Foreskin keratinocyte (primary cell): ENCODE measurements at places on chromosomes 2 and 18. TPM values are rescaled to one million over a fixed set of nuclear protein-coding genes. Genes with fewer than 3 reads are reported as not detected.

ALK gene
- total RNA-seq = not detected in 2 replicates

GPR35 gene
- 0.07 TPM in 1 of 2 replicates, not detected in the other for total RNA-seq

TMEM237 gene
- total RNA-seq = 52.8 and 53.3 TPM in 2 replicates

ZNF385B gene
- total RNA-seq = 0.42 and 0.44 TPM in 2 replicates

R3HDM1 gene
- 31.7 and 38.4 TPM in 2 replicates for total RNA-seq

ERLEC1 gene
- 34.0 and 35.4 TPM in 2 replicates for total RNA-seq

APLF gene
- total RNA-seq = 3.0 and 3.2 TPM in 2 replicates

DPYSL5 gene
- not detected in 2 replicates for total RNA-seq

FASTKD1 gene
- total RNA-seq = 28.3 and 35.2 TPM in 2 replicates
